ENCODE measurements at places on chromosomes 1 and 21.

DNA sequence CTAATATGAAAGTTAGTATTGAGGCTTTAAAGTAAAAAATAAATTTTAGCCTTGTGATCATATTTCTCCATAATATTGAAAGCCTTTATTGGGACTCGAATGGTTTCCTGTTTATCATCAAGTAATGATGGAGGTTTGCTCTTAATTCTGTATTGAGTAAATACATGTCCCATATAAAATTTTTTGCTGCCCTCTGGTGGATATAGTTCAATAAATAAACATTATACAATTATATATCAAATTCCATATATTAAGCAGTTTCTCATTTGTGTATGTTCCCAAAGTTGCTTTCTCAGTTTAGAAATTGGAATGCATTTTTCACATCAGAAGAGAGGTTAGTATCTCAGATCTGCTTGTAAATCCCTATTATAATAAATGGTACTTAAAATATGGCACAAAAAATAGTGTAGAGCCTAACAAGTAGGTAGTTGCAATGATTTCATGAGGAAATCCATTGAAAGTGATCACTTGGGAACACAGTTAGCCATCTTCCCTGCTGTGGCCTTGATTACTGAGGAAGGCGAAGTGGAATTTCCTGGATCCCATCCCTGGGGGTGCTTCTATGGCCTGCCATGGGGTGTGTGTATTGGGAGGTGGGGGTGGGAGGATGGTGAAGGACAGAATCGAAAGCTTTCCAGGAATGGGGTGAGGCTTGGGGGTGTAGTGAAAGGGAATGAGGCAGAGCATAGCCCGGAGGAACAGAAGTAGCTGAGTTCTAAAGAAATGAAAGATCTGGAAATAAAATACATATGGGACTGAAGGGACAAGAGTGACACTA, 84.1 kb upstream of the C21orf91 start:
- DNase-seq = no peak

DNA sequence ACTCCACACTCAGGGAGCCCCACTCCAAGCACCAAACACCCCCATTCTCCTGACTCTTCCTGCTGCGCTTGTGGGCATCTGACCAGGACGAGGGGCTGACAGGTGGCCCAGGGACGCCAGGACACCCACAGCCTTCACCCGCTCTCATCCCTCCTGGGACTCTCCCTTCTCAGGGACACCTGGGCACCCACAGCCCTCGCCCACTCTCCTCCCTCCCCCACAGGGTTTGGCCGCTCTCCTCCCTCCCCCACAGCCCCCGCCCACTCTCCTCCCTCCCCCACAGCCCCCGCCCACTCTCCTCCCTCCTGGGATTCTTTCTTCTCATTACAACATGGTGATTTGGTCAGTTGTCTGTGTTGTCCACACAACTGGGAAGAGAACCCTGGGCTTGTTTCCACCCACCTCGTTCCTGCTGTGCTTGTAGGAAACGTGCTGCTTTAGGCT, 43.4 kb downstream of the PRDM15 start:
- DNase-seq = no peak

DNA sequence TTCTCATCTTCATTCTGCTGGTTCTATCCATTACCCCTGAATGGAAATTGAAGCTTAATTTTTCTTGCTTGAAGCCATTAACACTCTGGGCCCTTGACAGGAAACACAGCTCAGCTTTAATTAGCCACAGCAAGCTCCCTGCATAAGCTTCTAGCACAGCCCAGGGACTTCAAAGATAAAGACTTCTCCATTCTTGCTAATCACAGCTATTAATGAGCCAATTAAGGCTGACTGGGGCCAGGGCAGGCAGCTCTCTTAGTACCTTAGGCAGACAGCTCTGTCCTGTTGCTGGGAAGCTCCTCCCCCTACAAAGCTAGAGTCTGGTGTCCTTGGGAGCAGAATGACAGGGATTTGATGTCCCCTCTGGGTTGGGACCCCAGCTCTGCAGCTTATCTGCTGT, 27.9 kb upstream of the TRABD2B start:
- DNase-seq = no peak

DNA sequence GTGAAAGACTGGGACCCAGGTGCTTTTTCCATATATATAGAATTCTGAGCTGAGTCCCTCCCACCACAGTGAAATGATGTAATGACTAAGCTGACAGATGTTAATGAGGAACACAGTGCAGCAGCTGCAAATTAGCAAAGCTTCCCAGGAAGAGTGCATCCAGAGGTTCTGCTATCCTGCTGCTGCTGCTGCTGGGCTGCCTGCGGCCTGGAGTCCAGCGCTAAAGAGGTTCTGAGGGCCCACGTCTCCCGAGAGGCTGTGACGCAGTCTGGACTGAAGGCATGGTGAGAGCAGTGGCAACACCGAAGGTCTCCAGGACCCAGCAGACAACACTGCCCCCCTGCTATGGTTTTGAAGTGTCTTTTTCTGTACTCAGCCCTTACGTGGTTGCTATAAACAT, 63.9 kb downstream of the URB2 start:
- no peak for DNase-seq

DNA sequence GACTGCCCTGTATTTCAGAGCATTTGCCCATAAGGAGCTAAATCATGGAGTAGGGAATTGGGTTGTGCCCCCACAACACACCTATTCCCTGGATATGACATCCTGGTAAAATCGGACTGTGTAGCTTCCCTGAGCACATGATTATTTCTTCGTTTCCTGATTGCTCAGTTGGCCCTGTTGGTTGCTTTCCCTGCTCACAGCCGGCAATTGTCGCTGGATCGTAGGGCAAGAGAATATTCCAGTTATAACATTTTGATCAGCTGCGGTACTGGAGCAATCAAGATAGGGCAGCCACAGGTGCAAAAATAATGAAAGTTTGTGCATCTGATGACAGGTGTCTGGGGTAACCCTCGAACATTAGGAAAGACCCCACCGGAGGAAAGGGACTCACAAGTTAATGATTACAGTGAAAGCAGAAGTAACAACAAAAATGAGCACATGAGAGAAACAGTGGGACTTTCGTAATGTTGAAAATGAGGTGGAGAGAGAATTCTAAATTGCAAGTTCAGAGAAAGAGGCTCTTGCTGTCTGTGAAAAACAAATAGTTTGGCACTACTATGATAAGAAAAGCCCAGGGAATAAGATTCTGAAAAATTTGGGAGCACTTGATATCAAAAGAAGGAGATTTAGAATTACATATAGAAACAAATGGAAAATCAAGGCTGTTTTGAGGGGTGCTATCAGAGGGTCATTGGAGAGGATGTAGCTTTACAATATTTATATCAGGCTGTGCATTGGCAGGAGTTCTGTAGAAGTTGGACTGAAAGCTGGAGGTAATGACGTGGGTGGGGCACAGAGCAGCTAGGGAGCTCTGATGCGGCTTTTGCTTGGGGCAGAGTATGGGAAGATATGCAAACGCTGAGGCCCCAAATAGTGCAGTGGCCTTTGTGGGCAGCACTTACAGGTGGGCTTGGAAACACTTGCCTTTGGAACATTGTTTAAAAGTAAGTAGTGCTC, at the start of gene MAB21L3:
Gene MAB21L3, plus strand, starts transcription at position 833 of the 957 bp plus-strand sequence. CDS start 1,217 bp downstream, outside the sequence.
- no peak for DNase-seq

- DNase-seq = no peak
Measured at GRCh38 chr1:167685844-167686243, 35.9 kb upstream of the MPZL1 start.

- no peak for DNase-seq
Measured at GRCh38 chr1:241999026-241999425, at the start of gene MAP1LC3C. Gene MAP1LC3C, minus strand, starts transcription at chr1:241999098. Its CDS starts 90 bp downstream, at chr1:241999008.

DNA sequence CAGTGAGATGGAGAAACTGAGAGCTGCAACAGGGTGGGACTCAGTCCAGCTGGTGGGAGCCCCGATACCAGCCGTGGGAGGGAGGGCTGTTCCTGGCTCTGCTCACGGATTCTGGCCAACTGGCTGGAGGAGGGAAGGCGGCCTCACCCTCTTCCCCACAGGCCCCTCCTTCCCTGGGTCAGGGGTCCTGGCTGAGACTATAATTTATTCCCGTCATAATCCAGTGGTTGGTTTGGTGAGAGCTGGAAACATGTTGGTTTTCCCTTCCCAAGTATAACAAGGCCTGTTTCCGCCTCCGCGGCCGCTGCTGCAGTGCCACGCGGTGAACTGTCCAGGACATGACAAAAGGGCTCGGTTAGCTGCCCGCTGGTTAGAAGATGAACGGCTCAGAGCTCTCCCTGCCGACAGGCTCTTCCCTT, 10.0 kb downstream of the PTPRF start:
- DNase-seq = no peak

DNA sequence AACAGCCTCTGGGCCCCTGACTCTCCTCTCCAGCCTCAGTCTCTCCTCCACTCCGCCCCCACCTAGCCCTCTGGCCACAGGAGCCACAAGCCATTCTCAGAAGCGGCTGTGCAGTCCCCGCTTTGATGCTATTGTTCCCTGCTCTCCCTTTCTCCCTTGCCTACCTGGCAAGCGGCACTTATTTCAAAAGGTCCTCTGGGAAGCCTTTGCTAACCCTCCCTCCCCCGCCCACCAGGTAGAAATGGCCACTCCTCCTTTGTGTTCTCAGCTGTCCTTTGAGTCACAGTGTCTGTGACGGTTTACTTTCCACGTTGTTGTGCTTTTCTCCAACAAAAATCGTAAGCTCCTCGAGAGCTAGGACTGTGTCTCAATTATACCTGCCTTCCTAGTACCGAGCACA, 338.4 kb upstream of the PROX1 start:
- no peak for DNase-seq

GRCh38 chr1:113978863-113979702, at the start of gene OLFML3:
Gene OLFML3, plus strand, starts transcription at chr1:113979474. Its CDS starts 43 bp downstream, at chr1:113979517.
- peak; percentile 11 for DNase-seq

DNA sequence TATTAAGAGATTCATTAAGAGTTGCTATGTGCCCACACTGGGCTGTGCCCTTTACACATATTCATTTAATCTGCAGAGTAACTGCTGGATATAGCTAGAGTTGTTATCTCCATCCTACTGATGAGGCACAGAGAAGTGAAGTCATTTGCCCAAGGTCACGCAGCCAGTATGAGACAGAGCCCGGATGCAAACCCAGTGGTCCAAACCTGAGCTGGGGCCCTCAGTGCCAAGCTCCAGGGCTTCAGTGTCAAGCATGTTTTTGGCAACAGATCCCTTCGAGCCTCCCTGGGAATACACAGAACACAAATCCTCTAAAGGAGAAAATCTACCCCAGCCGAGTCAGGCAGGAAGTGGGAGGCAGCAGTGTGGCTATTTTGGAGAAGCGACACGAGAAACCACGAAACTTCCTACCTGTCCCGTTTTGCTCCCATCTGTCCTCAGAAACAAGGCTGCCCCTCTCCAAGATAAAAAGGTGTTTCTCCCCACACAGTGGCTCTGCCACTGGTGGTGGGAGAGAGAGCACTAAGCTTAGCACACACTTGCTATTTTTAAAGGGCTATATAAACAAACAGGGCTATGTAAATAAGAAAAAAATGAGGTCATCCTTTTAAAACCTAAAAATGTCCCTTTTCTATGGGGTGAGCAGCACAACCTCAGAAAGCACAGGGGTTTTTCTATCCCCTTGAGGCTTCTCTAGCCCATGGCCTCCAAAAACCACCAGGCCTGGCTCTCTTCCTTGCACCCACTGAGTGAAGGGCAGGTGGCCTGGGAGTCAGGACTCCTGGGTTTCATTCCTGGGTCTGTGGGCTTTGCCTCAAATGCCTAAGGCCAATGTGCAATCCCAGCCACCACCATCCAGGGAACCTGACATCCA, 138.6 kb upstream of the EDN2 start:
- peak; percentile 47 for DNase-seq

- DNase-seq = no peak
Measured at GRCh38 chr1:29786195-29786594, 549.9 kb downstream of the PTPRU start.
